ENCODE measurements at places on chromosomes 4 and X.
A peak's percentile ranks its signal among the peaks of the same experiment; 100 is the strongest.

DNA sequence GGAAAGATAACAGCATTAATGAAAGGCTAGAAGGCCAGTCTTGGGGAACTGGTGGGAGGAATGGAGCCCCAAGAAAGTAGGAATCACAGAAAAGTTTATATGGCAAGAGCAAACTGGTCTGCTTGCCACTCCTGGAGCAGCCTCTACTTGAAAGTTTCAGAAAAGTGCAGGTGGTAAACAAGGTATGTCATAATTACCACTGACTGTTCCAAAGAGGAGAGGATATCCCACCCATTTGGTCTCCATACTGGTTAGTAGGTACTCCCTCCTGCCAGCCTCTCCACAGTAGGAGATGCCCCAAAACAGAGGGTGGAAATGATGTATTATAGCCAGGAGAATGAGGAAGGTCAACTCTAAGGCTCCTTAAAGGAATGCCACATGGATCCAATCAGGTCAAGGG, 145.1 kb downstream of the INPP4B start:
- DNase-seq = no peak

- no peak for DNase-seq
Observed at GRCh38 chrX:24167719-24168472, 18.4 kb downstream of the ZFX start.

DNA sequence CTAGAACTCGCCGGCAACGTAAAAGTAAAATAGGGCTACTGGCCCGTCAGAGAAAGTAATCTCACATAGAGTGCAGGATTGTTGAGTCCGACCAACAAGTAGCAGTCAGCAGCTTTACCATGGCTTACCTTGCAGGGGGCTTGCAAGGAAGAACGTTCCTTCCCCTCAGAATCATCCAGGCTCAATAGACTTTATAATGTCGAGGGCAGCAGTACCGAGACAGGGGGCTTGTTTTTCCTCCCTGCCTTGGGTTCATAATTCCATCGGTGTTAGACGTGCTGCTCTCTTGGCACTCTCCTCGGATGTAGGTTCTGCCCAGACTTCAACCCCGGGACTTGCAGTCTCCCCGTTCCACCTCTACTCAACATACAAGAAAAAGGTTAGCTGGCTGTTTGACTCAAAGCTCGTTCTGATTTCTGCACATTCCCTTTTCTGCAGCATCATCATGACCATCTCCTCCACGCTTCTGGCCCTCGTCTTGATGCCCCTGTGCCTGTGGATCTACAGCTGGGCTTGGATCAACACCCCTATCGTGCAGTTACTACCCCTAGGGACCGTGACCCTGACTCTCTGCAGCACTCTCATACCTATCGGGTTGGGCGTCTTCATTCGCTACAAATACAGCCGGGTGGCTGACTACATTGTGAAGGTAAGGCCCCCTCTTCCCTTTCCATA, 1.5 kb downstream of the SLC10A4 start:
- DNase-seq = no peak

DNA sequence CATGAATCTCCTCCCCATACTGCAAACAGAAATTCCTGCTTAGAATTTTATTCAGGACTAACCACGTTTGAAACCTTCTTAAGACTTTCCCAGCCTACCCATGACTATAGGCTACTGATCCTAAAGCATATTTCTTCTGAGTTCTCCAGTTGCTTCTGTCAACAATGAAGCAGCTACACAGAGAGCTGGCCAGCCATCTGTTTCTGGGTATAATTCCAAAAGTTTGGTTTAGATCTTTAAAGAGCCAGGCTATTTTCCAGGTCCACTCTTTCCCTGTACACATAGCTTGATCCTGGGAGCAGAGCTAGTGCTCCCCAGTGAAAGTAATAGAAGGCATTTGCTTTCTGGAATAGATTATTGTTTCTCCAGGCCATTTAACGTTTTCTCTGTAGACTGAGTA, 4.0 kb upstream of the ITM2A start:
- DNase-seq = peak; percentile 3

GRCh38 chr4:72463724-72464123, 105.3 kb downstream of the ADAMTS3 start:
- DNase-seq = no peak

- DNase-seq = no peak
Observed at GRCh38 chrX:20205927-20206708, 60.6 kb downstream of the RPS6KA3 start.

DNA sequence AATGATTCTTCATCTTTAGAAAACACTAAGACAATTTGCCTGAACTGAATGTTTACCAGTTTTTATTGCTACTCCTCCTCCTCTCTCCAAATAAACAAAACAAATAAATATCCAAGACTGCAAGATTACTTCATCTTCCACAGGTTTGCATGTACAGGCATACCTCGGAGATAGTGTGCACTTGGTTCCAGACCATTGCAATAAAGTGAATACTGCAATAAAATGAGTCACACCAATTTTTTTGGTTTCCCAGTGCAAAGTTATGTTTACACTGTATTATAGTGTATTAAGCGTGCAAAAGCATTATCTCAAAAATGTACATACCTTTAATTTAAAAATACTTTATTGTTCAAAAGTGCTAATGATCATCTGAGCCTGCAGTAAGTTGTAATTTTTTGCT, 53.3 kb downstream of the FBXL5 start:
- no peak for DNase-seq

DNA sequence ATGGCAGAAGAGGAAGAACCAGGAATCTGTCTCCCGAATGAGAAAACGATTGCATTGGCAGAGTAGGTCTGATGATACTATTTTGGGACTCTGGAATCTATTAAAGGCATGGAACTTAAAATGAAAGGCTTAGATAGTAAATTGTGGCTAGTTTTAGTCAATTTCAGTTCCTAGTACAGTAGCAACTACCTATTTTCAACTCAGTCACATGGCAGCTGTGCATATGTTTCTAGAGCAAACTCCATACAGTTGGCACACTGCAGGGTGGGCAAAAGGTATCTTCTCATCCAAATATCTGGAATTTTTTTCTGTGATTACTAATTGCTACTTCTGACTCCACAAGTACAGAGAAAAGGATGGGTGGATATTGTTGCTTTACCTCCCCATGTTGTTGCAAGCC, 663.6 kb downstream of the PCDH7 start:
- DNase-seq = no peak

DNA sequence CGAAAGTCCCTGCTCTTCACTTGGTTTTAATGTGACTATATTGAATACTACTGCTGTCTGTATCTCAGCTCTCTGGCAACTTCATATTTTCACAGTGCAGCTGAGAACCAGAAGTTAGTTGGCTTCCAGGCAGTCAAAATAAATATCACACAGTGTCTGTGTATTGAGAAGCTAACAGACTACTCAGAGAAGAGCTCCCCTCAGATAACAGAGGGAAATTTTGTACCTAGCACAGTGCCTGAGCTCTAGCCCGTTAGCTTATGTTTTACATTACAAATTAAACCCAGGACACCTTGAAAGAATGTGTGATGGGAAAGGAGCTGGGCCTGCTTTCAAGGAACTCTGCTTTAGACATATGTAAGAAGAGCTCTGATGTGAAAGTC, 22.7 kb downstream of the JADE1 start:
- no peak for DNase-seq

DNA sequence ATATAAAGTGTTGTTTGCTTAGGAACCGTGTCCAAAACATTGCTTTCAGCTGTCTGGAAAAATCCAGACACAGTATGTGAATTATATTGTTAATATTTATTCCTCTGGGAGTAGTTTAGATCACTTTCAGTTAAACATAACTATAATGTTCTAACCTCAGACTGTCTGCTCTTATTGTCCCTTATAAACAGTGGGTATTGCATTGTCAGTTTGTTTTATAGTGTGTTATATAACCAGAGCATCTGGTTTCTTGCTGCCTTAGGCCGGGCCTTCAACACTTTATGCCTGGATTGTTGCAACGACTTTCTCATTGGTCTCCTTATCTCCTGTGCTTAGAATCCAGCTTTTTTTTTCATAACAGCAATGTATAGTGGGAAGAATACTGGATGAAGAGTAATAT, 26.4 kb downstream of the ATG4A start:
- peak; percentile 5 for DNase-seq

GRCh38 chrX:26026179-26026578, 112.0 kb upstream of the MAGEB18 start:
- no peak for DNase-seq

GRCh38 chr4:20043991-20044390, 207.7 kb upstream of the SLIT2 start:
- no peak for DNase-seq

DNA sequence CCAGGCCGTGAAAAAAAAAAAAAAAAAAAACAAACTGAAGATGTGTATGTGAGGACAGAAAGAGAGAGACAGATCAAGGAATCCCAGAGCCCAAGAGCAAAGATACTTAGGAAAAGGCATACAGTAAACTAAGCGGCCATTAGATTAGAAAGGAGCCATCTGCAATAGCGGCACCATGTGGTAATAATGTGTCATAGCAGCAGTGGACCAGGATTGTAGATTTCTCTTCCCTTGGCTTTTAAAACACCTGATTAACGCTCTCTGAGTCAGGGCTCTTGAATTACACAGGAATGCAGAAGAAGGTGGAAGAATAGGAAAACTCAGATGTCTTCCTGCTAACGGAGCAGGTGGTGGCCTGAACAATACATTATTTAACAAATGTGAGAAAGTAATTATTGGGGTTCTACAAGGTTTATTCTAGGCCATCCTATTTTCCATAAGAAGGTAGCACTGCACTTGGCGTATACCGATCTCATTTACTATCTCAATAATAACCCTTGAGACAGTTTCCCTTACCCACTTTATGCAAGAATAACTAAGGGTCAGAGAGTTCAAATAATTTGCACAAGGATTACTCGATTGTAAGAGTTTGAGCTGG, 182.7 kb downstream of the KCNIP4 start:
- peak; percentile 60 for DNase-seq

GRCh38 chr4:7753931-7754465, 185.7 kb downstream of the AFAP1 start:
- DNase-seq = no peak

DNA sequence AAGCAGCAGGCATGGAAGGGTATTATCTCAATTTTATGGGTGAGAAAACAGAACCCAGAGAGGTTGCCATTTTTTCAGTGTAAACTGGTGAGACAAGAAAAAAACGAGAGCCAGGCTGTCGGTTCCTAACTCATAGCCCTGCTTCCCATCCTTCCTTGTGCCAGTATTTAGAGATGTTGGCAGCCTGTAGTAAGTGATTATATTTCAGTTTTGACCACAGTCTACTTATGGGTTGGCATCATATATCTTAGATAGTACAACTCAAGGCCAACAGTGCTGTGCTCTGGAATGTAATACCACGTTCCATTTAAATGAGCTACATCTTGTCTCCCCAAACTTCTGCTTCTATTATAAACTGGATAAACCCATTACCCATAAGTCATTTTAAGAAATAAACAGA, 40.8 kb downstream of the XK start:
- DNase-seq = no peak

GRCh38 chr4:85210353-85210752, 243.9 kb upstream of the WDFY3 start:
- no peak for DNase-seq

GRCh38 chrX:125405339-125405738, 85.7 kb downstream of the TEX13C start:
- DNase-seq = no peak

DNA sequence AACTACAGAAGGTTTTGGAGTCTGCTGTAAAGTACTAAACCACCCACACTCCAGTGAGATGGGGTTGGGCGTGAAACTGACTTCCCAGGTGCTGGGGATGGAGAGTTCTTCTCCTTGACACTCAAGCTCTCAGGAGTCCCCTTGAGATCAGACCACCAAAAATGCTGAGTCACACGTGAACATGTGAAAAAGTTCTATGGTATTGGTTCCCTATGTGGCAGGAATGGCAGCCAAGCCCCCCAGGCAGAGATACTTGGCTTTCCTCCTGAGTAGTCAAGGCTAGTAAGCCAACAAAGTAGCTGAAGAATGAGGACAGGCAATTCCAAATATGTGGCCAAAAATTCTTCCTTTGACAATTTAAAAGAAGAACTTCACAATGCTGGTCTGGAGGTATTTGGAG, 222.0 kb upstream of the ADAMTS3 start:
- no peak for DNase-seq

GRCh38 chr4:74649193-74649592, 145.1 kb downstream of the BTC start:
- no peak for DNase-seq

GRCh38 chr4:138841343-138841742, 174.2 kb upstream of the NOCT start:
- DNase-seq = no peak

- DNase-seq = no peak
Observed at GRCh38 chr4:150436598-150437370, 145.2 kb upstream of the MAB21L2 start.

DNA sequence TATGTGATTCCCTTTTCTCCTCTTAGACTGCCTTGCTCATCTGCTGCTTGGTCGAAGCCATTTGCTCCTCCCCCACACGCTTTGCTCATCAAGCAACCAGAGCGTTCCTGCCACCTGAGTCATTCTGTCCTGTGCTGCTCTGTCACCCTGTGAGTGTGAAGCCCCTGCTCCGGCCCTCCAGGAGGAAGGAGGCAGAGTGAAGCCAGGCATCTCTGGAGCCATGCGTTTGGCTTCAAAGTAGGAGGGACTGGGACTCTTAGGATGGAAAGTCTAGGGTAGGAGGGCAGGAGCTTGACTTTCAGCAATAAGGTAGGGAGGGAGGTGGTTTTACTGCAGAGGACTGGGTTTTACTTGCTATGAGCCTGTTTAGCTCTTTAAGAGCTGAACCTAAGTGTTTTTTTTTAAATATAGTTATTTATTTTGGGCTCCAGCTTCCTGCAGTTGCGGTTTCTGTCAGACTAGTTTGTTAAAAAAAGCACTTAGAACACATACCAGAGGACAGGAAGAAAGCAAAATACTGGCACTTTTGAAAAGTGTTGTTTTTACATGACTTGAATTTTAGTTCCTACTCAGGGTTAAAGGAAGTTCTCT, 63.6 kb downstream of the SPINK2 start:
- peak; percentile 62 for DNase-seq

DNA sequence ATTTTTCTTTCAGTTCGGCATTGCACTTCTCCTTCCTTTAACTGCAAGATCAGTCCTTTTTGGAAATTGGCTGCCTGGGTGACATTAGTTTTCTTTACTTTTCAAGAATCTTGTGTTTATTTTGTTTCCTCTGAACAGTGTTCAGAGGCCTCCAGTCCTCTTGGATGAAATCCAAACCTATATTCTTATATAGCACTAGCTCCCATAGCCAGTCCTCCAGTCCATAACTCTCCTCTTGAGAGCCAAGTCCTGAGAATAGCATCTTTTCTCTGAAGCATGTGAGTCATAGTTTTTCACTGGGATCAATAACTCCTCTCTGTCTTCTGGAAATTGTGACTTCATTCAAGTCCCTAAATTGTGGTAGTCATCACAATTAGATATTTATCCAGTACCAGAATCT, 357.5 kb downstream of the RAPGEF2 start:
- no peak for DNase-seq

DNA sequence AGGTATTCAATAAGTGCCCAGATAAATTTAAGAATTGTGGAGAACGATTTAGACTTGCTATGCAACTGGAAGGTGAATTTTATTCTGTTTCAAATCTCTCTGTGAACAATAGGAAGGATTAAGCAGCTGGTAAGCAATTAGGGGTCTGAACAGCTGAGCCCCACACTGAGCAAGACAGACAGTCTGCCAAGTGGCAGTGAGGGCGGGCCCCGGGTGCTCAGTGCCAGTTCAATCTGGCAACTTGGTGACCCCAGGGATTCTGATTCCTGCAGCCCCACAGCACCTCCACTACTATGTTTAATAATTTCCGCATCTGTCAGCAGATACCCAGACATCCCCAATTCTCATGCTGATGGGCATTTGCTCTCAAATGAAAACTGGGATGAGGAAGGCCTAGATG, 317.3 kb downstream of the PPP1R2C start:
- no peak for DNase-seq
